ENCODE measurements at places on chromosomes 16 and 17. TPM values are rescaled to one million over a fixed set of nuclear protein-coding genes. Genes with fewer than 3 reads are reported as not detected.

Gene AANAT
- total RNA-seq = not detected

Gene GRAPL
- total RNA-seq = not detected

Gene C17orf58
- 13.8 TPM for total RNA-seq

Gene PRPSAP1
- total RNA-seq = 57.5 TPM

Gene CXCL16
- total RNA-seq = 32.3 TPM

Gene ATP2C2
- 1.4 TPM for total RNA-seq

Gene KRT40
- total RNA-seq = not detected

Gene SLFN11
- total RNA-seq = 2.1 TPM

Gene ZFHX3
- total RNA-seq = 7.2 TPM

Gene MED1
- 14.6 TPM for total RNA-seq

Gene OR3A2
- total RNA-seq = not detected

Gene CD300H
- not detected for total RNA-seq

Gene SLC13A5
- total RNA-seq = not detected

Gene MAFG
- 18.5 TPM for total RNA-seq

Gene SUMO2
- total RNA-seq = 130 TPM

Gene CCL14
- total RNA-seq = not detected

Gene VMO1
- total RNA-seq = not detected

Gene CLEC3A
- total RNA-seq = not detected

Gene CBX2
- total RNA-seq = 11.1 TPM

Gene PRSS27
- total RNA-seq = 0.29 TPM

Gene ENPP7
- total RNA-seq = not detected

Gene CORO1A
- 24.1 TPM for total RNA-seq

Gene TM4SF5
- not detected for total RNA-seq

Data from epithelial cell of proximal tubule (primary cell).